ENCODE measurements at places on chromosomes 2 and 18. TPM values are rescaled to one million over a fixed set of nuclear protein-coding genes. Genes with fewer than 3 reads are reported as not detected.

GRCh38 chr2:188016917-188017316 lies 274.8 kb upstream of the GULP1 start:
- no peak for DNase-seq
- no peak overlapping the region for H3K27ac ChIP-seq
- H3K27me3 ChIP-seq = no peaks in the 10 kb centered on the region
- H3K4me1 ChIP-seq = no peaks in the 10 kb centered on the region

DNA sequence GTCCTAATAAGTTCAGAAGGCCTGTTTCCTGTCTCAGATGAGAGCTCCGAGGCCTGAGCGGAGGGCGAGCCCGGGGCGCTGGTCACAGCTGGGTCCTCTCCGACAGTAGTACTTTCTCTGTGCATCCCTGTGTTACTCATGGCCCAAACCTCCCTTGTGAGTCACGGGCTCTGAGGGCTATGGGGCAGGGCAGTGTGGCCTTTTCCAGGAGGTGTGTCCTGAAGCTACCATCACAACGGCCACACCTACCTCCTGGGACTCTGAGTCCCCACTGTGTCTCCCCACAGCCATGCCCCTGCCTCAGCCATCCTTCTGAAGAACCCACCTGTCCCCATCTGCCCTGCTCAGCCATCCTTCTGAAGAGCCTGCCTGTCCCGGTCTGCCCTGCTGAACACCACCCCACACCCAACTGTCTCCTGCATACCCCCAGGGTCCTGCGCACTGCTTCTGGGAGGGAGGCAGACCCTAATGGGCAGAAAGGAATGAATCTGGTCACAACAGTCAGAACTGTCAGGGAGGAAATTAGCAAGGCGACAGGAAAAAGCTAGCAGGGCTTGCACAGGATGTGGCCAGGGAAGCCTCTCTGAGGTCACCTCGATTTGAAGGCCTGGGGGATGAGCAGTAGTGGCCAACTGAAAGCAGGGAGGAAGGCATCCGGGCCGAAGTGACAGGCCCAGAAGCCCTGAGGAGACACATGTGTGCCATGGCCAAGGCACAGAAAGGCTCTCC lies 145.4 kb upstream of the RIOK3 start:
- DNase-seq = no peak
- H3K27ac ChIP-seq = no peak overlapping the region
- no peak overlapping the region for H3K4me3 ChIP-seq
- no peaks in the 10 kb centered on the region for H3K36me3 ChIP-seq
- no peaks in the 10 kb centered on the region for H3K27me3 ChIP-seq

ANKRD30B gene
- total RNA-seq = not detected

DNA sequence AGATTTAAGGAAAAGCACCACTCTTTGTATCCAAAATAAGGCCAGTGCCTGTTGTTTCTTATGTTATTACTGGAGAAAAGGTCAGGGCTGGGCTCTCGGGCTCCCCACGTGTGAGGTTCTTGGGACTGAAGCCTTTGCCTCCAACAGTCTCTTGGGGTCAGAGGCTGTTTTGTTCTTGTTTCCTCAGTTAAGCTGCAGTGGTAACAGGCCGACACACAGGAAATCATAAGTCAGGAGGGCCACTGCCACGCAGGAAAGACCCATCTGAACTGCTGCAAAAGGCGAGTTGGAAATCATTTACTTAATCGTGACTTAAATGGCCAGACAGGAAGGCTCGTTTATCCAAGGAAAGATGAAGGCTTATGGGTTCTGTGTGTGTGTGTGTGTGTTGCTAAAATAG lies 30.3 kb upstream of the IL37 start:
- DNase-seq = no peak
- H3K4me1 ChIP-seq = no peaks in the 10 kb centered on the region
- H3K27me3 ChIP-seq = no peaks in the 10 kb centered on the region
- no peak overlapping the region for H3K4me3 ChIP-seq
- H3K36me3 ChIP-seq = no peaks in the 10 kb centered on the region

DNA sequence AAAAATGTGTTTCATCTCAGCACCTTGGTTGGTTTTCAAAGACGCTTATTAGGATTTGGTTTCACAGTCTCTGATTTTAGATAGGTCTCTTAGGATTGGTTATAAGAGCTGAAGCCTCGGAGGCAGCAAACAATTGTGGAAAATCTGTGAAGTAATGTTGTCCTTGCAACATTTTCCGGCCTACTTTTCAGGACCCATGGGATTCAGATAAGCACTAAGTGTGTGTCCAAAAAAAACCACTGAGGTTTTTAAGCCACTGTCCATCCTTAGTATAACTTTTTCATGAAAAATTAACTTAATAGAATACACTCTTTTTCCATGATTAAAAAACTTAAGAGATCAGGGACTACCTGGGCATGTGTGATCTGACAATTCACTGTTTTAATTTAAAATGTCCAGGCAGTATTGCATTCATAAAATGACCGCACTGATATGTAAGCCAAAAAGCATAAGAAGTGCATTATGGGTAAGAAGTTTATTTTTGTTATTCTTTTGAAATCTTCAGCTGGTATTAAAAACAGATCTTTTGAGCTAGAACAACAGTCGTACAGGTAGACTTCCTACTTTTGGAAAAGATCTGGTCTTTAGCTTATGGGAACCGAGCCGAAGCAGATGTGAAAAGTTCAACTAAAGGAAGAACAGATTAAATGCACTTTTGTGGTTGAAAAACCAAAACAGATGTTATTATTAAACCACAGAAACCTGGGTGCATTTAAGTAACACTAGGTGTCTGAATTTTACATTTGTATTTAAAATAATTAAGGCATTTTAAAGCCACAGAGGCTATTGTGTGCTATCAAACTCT lies 479.4 kb upstream of the ZEB2 start:
- no peaks in the 10 kb centered on the region for H3K36me3 ChIP-seq
- H3K4me1 ChIP-seq = no peaks in the 10 kb centered on the region
- no peaks in the 10 kb centered on the region for H3K27me3 ChIP-seq
- H3K4me3 ChIP-seq = no peak overlapping the region
- H3K27ac ChIP-seq = no peak overlapping the region
- DNase-seq = no peak

DNA sequence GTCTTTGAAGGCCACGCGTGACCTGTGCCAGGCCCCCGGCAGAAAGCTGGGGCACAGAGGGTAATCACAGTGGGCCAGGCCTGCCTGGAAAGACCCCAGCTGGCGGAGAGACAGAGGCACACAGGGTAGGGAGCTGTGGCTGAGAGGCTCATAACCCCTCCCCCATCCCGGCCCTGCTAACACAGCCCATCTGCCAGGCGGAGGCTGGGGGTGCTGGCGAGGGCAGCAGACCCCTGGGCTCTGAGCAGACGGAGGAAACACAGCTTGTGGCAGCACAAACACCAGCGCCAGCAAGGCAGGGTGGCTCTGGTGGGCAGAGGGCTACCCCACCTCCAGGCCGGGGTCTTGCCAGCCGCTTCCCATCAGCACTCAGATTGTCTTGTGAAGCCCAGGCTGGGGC lies 19.0 kb downstream of the HS6ST1 start:
- no peak overlapping the region for H3K27ac ChIP-seq
- H3K4me3 ChIP-seq = no peak overlapping the region
- peaks cover 8% of the 10 kb centered on the region for H3K4me1 ChIP-seq
- DNase-seq = no peak

DNA sequence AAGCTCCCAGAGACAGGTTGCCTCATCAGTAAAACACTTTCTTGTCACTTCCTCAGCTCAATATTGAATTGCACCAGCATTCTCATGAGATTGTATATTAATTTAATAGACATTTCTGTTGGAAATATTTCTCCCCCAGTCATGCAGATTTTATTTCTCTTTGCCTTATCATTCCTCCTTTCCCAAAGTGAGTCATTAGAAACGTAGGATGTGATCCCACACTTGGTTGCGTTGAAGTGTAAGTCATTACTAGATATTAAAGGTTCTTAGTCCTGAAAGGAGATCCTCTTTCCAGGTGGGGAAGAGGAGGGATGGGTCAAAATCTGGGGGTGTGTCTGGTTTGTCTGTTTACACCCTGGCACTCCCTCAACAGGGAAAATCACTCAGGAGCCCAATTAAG lies 438.2 kb downstream of the SLC4A3 start:
- H3K4me1 ChIP-seq = no peaks in the 10 kb centered on the region
- no peaks in the 10 kb centered on the region for H3K27me3 ChIP-seq
- H3K4me3 ChIP-seq = no peak overlapping the region
- no peak for DNase-seq
